CD4-positive, alpha-beta T cell treated with Interleukin-17A for 1 hour (primary cell): ENCODE measurements at places on chromosomes 3 and 15.

DNA sequence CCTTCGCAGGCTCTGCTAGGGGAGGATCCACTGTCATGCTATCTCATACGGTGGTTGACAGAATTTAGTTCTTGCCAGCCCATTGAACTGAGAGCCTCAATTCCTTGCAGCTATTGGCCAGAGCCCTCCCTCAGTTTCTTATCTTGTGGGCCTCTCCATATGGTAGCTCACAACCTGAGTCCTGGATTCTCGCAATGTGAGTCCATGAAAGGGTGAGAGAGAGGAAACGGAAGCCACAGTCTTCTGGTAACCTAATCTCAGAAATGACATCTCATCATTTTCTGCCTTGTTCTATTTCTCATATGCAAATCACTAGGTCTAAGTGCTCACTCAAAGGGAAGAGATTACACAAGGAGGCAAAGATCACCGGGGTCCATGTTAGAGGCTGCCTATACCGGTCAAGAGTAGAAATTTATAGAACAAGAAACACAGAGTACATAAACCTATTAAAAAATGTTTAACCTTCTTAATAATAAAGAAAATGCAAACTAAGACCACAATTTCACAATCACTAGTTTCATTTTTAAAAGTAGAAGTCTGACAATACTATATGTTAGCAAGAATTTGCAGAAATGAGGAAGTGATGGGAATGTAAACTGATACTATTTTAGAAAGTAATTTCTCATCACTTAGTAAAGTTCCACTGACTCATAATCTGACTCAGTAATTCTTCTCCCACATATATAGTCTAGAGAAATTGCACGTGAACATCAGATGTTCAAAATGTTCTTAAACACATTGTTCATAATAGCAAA lies 378.4 kb upstream of the AGTR1 start:
- DNase-seq = no peak

GRCh38 chr3:171566803-171567422 lies 106.7 kb upstream of the TNIK start:
- DNase-seq = peak; percentile 73

DNA sequence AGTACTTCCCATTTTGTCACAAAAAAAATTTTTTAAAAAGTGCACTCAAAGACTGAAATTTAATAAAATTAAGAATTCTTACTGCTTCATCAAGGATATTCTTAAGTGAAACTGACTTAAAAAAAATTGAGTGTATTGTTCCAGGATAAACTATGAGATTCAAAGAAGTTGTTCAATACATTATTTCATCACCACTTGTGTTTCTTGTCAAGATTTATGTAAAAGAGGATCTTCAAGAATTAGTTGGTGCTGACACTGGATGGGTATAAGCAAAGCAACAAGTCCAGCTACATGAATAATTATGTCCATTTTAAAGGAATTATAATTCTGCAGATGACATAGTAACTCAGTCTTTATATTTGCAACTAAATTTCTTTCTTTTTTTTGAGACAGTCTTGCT lies 4.3 kb upstream of the AP4E1 start:
- no peak for DNase-seq

- DNase-seq = peak; percentile 5
These were observed 59.5 kb upstream of the CTSH start for GRCh38 chr15:79004336-79004735.

DNA sequence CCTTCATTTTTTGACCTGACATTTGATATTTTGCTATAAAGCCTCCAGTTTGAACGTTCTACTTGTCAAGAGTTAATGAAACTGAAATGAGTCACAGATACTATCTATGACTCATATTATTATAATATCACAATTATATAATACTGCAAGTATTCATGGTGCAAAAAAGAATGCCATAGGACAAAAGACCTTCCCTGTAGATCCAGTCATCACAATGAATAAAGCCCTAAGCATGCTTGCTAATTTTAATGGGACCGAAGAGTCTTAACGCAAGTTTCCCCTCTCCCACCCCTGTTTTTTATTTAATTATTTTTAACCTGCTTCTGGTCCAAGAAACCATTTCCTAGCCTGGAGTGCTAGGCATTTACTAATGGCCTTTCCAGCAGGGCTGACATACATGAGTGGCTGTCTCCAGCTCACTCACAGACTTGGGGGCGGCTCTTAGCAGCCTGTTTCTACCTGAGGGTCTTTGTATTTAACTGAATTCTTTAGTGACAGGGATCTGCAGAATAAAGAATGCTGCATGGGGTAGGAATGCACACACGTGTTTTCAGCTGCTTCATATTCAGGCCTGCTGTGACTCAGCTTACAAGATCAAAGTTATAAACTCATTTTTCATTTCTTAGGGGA lies 61.2 kb downstream of the THBS1 start:
- DNase-seq = no peak

DNA sequence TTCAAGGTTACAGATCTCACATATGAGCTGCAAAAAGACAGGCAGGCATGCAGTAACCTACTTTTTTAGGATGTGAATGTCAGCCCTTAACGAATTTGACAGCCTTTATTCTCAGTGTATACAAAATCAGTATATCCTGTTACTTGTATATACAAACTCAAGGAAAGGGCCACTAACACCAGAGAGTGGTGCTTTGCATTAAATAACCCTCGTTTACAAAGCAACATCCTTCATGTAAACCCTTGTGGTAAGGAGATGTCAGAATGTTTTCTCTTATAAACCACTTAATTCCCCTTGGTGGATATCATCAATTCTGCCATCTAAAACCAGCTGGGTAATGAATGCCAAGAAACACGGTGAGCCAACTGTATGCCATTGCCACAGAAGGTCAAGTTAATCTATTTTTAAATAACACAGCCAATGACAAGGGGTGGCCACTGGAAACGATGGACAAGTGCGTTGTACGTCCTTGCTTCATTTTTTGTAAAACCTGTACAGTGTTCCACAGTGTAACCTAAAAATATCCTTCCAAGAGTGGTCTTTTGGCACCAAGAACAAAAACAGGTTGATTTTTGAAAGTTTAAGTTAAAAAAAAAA lies 7.5 kb downstream of the MAGI1 start:
- DNase-seq = no peak

- no peak for DNase-seq
These were observed 98.0 kb upstream of the ARHGEF26 start for GRCh38 chr3:154023148-154023547.

- no peak for DNase-seq
These were observed 38.5 kb upstream of the OSBPL11 start for GRCh38 chr3:125633767-125634166.

- DNase-seq = no peak
These were observed 384.1 kb downstream of the PLOD2 start for GRCh38 chr3:145776782-145777408.

GRCh38 chr3:173173652-173174051 lies 32.6 kb upstream of the SPATA16 start:
- DNase-seq = no peak

GRCh38 chr3:166296179-166296783 lies 459.1 kb upstream of the BCHE start:
- DNase-seq = no peak

- DNase-seq = peak; percentile 76
These were observed 1.4 kb downstream of the LOXL1 start for GRCh38 chr15:73927476-73928240.

- DNase-seq = no peak
These were observed 159.7 kb downstream of the GOLIM4 start for GRCh38 chr3:167936019-167936418.

GRCh38 chr3:16667633-16668032 lies 62.4 kb upstream of the DAZL start:
- no peak for DNase-seq
